IPS-NIHi11 (cell line): ENCODE measurements at places on chromosomes 2 and 18.
A peak's percentile ranks its signal among the peaks of the same experiment; 100 is the strongest.

DNA sequence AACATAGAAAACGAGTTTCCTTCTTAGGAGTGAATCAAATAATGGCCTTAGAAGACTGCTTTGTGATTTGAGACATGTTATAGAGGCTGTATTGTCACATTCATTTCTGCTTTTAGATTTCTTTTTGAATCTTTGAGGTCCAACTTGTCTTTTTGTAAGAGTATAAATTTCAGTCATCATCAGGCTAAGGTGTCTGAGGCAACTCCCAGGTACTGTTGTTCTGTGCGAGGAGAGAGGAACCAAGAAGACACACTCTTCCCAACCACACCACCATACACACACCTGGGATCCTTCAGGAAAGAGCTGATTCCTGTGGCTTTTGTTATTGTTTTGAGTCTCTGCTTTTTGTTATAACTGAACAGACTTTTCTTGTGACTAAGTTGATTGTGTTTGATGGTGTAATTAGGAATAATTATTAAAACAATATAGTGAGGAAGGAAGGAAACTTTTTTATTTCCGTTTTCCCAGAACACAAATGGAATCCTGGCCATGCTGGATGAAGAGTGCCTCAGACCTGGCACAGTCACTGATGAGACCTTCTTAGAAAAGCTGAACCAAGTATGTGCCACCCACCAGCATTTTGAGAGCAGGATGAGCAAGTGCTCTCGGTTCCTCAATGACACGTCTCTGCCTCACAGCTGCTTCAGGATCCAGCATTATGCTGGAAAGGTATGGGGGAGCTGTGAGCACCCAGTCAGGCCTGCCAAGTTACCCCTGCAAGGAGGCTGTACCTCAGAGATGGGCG lies 140.4 kb downstream of the MYO1B start:
- no peak for DNase-seq

GRCh38 chr2:96506907-96507240 lies 1.7 kb upstream of the NEURL3 start:
- DNase-seq, result no peak

GRCh38 chr18:66156946-66157687 lies 406.3 kb downstream of the CDH7 start:
- DNase-seq, result no peak

GRCh38 chr2:48448274-48449061 lies 81.5 kb upstream of the STON1 start:
- no peak for DNase-seq

DNA sequence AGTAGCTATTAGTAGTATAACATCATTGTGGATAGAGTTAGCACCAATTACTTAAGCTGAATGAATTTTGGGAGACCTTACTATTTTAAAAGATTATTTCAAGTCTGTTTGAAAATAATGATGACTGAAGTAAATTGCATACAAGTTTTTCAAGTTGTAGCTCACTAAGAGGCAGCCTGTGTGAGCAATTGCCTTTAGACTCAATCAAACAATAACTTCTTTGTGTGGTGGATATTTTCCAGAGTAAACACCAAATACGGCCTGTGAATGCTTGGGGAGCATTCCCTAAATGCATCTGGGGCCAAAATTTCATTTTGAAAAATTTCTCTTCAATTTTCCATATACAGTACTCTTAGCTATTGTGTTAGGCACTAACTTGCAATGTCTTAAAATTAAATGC lies 7.9 kb downstream of the SERPINB12 start:
- DNase-seq, result no peak

- peak; percentile 7 for DNase-seq
Observed at GRCh38 chr18:28204154-28204553, 27.2 kb upstream of the CDH2 start.

GRCh38 chr2:108580050-108580449 lies 45.8 kb downstream of the LIMS1 start:
- no peak for DNase-seq

DNA sequence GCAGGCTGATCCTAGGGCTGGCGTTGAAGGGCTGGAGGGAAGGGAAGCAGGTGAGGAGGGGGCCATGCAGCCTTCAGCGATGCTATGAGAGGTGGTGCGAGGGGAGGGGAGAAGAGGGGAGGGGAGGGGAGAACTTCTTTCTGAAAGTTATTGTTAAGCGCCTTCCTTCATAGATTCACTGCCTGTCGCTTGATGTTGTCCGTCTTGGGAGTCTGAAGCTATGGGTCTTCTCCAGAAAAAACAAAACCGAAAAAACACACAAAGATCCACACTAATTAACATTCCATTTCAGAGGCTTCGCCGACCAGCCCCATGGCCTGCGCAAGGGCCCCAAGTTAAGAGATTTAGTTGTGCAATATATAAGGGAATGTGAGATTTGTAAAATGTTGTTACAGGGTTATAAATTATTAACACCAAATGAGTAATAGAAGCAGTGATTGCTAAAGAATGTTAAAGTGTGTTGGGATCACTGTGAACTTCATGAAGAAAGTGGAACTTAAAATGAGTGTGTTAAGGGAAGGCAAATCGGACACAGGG lies 758 bp downstream of the CFAP221 start:
- no peak for DNase-seq

GRCh38 chr18:7815787-7816186 lies 248.7 kb downstream of the PTPRM start:
- no peak for DNase-seq

GRCh38 chr2:56318147-56318546 lies 134.4 kb downstream of the CCDC85A start:
- DNase-seq, result no peak

GRCh38 chr2:36366491-36367120 lies 11.0 kb downstream of the CRIM1 start:
- no peak for DNase-seq

- no peak for DNase-seq
Observed at GRCh38 chr2:33278245-33278943, 198.1 kb upstream of the RASGRP3 start.

- DNase-seq, result no peak
Observed at GRCh38 chr2:8743261-8743660, 61.4 kb downstream of the ID2 start.

DNA sequence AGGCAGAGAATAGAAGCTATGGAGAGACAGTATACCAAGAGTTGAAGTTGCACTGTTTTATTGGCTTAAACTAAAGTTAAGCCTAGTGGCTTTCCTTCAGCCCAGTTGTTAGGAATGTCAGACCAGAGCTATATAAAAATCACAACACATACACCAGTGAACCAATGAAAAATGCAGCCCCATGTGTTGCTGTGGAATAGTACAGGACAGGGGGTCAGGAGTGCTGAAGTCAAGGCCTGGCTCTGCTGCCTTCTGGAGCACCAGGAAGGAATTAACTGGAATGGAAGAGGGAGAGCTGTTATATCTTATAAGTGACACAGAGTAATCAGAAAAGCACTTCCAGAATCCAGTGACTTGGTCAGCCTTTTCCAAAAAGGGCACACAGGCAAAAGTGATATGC lies 58.9 kb downstream of the OSR1 start:
- DNase-seq, result no peak

DNA sequence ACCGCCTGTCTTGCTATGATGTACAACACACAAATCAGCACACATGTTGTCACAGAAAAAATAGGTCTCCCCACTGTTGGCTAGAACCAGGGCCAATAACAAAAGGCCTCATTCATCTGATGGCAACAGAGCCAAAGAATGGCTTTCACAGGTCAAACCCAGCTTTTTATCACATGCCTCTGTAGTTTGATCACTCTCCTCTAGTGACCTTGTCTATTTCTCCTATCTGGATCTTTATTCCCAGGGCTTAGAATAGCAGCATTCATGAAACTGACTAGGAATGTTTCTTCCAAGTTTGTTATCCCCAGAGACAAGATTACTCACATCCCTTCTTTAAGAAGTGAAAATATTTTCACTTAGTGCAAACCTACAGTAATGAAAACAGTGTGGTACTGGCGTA lies 285.8 kb upstream of the GYPC start:
- no peak for DNase-seq

DNA sequence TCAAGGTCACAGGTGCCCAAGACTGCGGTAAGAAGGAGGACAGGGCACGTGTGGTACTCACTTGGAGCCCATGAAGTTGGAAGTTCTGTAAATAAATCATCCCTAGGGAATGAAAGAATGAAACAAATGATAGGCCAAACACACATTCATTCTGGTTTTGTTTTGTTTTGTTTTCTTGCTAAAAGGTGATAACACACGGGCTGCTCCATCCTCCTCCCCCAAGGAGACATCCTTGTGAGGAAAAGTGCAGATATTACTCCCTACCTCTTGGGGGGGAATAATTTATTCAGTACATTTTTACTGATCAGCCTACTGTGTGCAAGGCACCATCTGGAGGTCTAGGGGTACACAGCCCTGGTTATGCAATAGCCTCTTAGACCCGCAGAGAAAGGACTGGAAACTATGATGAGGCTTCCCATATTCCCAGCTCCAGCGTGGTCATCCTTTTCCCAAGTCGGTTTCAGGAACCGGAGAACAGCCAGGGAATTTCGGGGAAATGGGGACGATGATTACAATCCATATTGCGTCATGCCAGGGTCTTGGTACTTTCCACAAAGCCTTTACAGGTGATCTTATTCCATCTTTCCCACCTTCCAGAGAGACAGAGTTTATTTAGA lies 6.3 kb downstream of the RAX start:
- DNase-seq, result no peak

- no peak for DNase-seq
Observed at GRCh38 chr2:180799141-180799540, 181.3 kb upstream of the UBE2E3 start.

GRCh38 chr2:205129531-205129930 lies 552.8 kb upstream of the NRP2 start:
- no peak for DNase-seq

- no peak for DNase-seq
Observed at GRCh38 chr2:218383892-218384519, 1.9 kb downstream of the SLC11A1 start.

- no peak for DNase-seq
Observed at GRCh38 chr2:205574001-205574400, 108.3 kb upstream of the NRP2 start.
